ENCODE measurements at places on chromosomes 5 and 9.

DNA sequence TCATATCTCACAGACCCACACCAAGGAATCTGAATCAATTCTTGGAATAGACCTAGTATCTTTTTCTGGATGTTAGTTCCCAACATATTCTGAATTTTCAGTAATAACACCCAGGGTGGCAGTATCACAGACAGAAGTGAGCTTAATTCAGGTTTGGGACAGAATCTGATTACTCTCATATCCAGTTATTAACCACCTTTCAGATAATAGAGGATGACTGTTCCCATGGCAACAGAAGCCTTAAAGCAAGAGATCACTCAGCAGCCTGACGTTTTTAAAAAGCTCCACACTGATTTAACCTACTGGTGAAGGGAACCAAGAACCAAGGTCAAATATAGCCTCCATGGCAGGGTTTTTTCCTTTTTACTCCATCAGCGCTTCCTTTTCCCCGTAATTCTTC, 68.4 kb downstream of the ACTBL2 start:
- DNase-seq = no peak

- DNase-seq = no peak
Observed at GRCh38 chr5:91144491-91145332, 238.4 kb downstream of the ARRDC3 start.

- no peak for DNase-seq
Observed at GRCh38 chr9:22124263-22125011, 115.3 kb upstream of the CDKN2B start.

DNA sequence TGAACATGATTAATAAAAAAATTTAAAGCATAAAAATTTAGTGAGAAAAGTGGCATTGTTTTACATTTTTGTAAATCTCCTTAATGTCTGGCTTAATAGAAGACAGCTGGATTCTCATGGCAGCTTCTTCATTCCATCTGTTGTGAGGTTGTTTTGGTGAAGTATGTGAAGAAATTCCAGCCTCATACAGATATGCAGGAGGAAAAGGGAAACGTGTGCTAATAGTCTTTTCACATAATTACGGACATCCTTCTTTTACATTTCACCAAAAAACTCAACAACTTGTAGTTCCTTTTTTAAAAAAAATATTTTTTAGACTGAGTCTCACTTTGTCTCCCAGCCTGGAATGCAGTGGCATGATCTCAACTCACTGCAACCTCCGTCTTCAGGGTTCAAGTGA, 46.9 kb downstream of the HACD4 start:
- DNase-seq = no peak

- DNase-seq = no peak
Observed at GRCh38 chr5:32346869-32347268, 34.1 kb upstream of the MTMR12 start.

DNA sequence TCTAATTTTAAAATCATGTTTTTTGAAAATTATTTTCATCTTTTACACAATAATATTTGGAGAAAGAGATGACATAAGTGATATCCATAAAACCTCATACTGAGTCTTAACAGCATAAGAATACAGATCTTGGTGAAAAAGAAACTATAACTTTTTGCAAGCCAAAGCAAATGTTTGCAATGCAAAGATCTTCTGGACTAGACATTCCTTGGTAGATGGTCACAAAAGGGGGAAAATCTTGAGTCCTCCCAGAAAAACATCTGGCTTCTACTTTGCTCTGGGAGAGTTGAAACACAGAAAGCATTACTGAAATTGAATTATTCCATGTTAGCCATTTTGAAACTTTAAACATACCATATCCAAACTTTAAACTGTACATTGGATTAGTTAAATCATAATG, 308.2 kb downstream of the ANXA1 start:
- DNase-seq = no peak

GRCh38 chr5:111928511-111928910, 171.5 kb upstream of the NREP start:
- DNase-seq = no peak

GRCh38 chr9:72627147-72627546, 105.7 kb downstream of the TMC1 start:
- no peak for DNase-seq

- DNase-seq = no peak
Observed at GRCh38 chr9:1522219-1522767, 472.1 kb downstream of the DMRT2 start.

All from fibroblast of the conjunctiva (primary cell).